CD4-positive, alpha-beta T cell treated with Interferon alpha-2 for 1 hour (primary cell): ENCODE measurements at places on chromosomes 13 and 19.

DNA sequence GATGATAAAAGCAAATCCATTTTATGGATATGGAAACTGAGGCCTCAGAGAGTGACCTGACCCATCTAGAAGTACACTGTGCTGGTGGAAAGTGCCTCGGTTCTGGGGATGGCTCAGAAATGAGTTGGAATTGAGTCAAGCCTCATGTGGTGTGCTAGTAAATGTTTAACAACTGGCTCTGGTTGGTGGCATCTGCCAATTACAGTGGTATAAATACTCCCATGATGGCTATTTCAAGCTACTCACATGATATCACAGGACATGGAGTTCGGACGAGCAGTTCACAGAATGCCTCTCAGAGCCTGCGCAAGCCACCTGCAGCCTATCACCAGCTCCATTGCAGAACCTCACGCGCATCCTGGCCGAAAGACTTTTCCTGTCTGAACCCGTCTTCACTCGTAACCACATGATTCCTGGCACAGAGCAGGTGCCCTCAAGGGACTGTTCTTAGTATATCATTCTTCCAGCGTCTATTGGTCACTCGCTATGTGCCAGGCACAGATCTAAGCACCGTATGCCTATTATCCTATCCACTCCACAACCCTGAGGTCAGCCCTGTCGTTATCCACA is 9.1 kb downstream of the TMEM150B start:
- no peak for DNase-seq

- no peak for DNase-seq
Observed at GRCh38 chr19:8392017-8392591, 1.9 kb downstream of the RAB11B start.

DNA sequence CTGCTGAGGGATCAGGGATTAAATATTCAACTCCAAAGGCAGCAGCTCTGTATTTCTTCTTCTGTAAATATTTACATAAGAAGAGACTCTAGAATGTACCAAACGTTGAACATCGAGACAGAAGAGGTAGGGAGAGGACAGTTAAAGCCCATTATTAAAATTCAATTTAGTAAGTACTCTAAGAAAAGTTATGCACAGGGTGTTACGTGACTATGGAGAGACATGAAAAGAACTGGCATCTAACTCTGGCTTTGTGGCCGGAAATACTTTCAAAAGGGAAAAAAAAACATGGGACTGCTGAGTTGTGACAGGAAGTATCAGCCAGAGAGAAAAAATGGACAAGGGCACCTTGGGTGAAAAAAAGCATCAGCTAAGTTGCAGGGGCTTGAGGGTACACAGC is 36.7 kb downstream of the LNX2 start:
- no peak for DNase-seq

DNA sequence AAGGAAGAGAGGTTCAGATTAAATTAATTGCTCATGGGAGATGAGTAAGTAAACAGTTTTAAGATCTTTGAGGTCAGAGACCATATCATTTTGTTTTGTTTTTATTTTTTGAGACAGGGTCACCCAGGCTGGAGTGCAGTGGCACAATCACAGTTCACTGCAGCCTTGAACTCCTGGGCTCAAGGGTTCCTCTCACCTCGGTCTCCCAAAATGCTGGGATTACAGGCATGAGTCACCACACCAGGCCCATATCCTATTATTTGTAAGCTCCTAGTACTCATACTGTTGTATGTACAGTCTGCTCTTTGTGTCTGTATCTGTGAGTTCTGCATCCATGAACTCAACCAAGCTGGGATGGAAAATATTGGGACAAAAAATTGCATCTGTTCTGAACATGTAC is 6.0 kb upstream of the RASL11A start:
- no peak for DNase-seq

DNA sequence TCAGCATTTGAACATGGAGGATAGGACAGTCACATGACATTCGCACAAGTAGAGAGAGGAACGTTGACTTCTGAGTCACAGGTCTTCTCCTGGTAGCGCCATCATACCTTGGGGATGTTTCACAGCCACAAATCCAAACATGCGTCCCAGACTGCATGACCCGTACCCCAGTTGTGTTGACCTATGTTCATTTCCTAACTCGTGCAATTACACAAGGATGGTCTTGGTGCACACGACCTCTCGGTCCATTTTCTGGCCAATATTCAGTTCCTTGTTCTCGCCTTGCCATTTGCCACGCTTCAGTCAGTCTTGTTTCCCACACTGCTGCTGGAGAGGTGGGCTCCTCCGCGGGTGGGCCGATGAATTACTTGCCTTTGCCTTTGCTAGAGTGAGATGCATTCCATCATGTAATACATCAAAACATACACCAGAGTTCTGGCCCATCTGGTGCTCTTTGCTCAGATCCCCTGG is 87.3 kb downstream of the COL4A2 start:
- no peak for DNase-seq

DNA sequence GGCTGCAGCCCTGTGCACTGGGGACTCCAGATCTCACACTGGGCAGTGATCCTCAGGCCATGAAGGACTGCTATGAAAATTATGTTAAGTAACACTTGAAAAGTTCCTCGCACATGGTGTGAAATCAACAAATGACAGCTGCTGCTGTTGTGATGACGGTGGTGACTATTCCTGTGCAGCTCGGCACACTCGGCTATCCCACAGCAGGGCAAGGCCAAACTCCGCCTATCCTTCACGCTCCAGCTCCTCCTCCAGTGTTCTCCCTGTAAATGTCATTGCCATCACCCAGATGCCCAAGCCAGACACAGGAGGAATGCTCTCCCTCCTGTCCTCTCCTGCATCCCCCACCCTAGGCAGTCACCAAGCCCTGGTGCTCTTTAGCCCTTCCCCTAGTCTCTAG is 31.3 kb downstream of the GRIK5 start:
- no peak for DNase-seq

GRCh38 chr13:45508776-45509175 is 44.0 kb downstream of the COG3 start:
- DNase-seq = no peak

DNA sequence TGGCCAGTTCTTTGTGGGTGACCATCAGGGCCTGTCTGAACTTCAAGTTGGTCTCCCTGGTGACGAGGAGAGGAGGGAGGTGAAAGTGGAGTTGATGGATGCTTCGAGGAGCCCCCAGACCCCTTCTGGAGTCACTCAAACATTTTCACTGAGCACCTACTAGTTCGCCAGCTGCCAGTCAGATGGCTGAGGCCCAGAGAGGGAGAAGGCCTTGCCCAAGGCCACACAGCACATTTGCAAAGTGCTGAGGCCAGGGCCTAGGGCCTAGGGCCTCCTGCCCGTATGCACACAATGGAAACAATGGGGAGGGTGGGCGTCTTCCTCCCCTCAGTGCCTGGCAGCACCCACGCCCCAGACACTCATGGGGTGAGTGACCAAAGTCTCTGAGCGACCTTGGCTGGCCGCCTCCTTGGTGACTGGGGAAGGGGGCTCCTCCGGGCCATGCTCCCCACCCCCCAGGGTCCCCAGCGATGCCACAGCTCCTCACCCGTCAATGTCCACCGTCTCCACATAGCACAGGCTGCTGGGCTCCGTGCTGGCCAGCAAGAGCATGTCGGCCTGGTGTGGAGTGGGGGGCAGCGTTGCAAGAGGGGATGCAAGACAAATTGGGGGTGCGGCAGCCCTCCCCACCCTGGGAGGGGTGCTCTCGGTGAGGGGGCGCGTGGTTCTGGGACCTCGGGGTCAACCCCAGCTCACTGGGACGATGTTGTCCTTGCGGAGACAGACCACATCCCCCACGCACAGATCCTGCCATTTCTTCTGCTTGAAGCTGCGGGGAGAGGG is 6.5 kb downstream of the ATP8B3 start:
- DNase-seq = no peak

GRCh38 chr19:48329167-48329891 is 4.0 kb downstream of the EMP3 start:
- peak; percentile 69 for DNase-seq

DNA sequence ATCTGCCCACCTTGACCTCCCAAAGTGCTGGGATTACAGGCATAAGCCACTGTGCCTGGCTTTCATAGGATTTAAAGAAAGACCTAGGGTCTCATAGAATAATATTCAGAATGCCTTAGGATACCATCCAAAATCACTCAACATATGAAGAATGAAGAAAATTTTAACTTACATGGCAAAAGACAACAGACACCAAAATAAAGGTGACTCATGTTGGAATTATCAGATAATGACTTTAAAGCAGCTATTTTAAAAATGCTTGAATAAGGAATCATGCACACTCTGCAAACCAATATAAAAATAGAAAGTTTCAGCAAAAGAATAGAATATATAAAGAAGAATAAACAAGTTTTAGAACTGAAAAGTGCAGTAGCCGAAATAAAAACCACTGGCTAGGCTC is 29.3 kb downstream of the ZNF566 start:
- no peak for DNase-seq

DNA sequence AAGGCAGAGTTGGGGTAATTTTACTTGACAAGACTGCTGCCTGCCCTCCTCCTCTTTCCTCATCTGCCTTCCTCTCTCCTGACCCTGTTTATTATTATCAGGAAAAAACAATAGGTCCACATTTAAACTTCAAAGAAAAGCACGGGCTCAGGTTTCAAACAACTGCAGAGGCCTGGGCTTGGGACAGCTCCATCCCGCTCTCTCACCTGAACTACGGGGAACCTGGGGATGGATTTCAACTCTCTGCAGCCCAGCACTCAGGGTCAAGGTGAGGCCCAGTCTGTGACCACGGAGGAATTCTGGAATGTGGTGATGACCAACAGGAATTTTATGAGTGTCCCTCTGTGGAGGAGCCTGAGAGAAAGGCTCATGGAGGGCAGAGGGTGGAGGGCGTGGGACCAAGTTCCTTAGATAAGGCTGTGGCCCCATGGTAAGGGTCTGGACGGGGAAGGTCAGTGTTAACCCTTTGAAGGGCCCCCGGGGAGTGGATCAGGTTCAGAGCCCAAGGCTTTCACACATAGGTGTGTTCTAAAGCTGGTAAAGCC is 220.8 kb upstream of the MAB21L1 start:
- no peak for DNase-seq
